ENCODE measurements at places on chromosomes 12 and 14.

DNA sequence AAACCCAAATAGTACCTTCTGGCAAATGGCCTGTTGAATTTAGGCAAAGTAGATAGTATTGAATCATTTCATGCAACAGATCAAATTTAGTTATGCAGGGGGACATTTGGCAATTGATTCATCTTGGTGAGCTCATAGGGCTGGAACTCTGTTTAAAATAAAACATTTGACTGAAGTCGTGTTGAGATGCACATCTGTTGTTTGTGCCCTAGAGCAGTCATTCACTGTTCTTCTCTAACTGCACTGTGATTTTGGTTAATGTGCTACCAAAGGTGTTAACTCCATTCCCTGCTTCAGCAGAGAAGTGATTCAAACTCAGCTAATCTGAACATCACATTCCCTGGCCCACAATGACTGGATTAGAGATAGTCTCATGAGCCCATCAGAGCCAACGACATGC lies 44.0 kb upstream of the CSRP2 start:
- no peak for DNase-seq

DNA sequence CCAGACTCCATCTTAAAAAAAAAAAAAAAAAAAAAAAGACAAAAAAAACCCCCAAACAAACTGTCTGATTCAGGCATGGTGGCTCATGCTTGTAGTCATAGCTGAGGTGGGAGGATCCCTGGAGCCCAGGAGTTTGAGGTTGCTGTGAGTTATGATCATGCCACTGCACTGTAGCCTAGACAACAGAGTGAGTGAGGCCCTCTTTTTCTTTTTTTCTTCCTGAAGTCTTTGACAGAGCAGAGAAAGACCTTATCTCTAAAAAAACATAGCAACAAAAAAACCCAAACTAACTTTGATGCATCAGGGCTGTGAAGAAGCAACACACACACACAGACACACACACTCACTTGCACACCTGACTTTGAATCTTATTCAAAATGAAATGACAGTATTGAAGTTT lies 7.7 kb upstream of the AMN1 start:
- no peak for DNase-seq

DNA sequence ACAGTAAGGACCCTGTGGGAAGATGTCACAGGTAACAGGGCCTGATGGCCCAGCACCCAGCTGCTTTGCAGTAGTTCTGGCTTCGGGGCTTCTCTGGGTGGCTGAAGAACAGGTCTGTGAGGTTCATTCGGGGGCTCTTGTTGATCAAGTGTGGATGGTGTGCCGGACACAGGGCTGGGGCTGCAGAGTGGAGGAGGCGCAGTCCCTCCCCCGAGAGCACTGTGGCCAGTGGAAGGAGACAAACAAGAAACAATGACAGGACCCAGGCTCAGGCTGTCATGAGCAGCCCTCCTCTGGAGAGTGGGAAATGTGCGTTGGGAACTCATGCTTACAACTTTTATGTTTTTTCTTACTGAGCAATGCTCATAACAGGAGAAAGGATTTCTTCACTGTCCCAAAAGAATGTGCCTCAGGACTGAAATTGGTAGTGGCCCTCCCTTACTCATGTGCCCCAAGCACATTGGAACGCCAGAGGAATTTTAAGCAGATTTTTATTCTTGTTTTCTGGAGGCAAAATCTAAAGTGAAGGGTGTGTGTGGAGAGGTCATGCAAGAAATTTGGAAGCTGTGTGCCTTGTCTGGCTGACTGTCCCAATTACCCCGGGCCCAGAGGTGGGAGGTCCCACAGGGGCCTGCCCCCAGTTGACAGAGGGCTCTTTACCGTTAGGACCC lies 233.8 kb downstream of the CACNA1C start:
- no peak for DNase-seq

GRCh38 chr12:130226771-130227170 lies 64.5 kb downstream of the FZD10 start:
- no peak for DNase-seq

GRCh38 chr14:70685474-70686197 lies 43.9 kb downstream of the TTC9 start:
- no peak for DNase-seq

DNA sequence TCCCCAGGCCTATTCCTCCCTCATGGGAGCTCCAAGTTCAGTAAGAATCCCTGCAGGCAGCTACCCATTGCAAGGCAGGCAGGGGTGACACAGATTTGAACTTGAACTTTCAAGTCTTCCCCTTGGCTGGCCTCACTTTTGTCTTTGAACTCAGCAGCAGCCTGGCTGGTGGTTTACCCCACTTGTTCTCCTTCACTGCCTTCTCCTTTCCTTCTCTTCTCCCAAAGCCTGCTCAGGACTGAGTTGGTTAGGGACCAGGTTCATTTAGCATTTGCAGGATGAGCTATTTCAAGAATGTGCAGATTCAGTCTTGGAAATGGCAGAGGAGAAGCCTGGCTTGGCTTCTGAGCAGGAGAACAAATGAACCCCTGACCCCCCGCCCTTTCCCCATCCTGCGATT lies 67.7 kb upstream of the TBX3 start:
- DNase-seq: no peak

Data from activated naive CD8-positive, alpha-beta T cell treated with anti-CD3 and anti-CD28 coated beads, Interleukin-2, amount 50 U/mL, for 16 hours (primary cell).